Stomach (tissue), 19 donors: ENCODE measurements at places on chromosomes 1 and 21. TPM values are rescaled to one million over a fixed set of nuclear protein-coding genes. Genes with fewer than 3 reads are reported as not detected.

ACTL8 gene
- not detected for total RNA-seq

- DNase-seq: no peak
Observed at GRCh38 chr1:225660544-225660946, 7.6 kb upstream of the ENAH start.

DNA sequence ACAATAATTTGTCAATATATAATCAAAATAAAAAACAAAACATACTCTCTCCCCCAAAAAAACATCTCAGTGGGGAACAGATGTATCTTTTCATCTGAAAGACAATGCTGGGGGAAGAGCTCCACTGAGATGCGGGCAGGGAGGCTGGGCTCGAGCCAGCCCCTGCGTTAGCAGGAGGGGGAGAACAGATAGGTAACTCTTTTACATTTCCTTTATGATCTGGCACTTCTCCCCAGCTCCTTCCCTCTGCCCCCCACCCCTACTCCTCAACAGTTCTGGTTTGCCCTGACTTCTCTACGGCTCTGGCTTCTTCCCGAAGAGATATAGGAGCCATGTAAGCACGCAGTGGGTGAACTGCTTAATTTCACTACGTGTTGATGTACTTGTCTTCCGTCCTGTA lies 12.4 kb downstream of the LEPR start:
- DNase-seq: no peak

- DNase-seq: peak; percentile 84
Observed at GRCh38 chr1:150017206-150017750, 6.8 kb upstream of the OTUD7B start.

GRCh38 chr1:22925111-22925510 lies 47.6 kb downstream of the LACTBL1 start:
- no peak for DNase-seq

GRCh38 chr1:171140956-171141687 lies 44.0 kb upstream of the FMO2 start:
- DNase-seq: no peak

GRCh38 chr1:31399976-31400375 lies 13.0 kb upstream of the SERINC2 start:
- DNase-seq: no peak

DNA sequence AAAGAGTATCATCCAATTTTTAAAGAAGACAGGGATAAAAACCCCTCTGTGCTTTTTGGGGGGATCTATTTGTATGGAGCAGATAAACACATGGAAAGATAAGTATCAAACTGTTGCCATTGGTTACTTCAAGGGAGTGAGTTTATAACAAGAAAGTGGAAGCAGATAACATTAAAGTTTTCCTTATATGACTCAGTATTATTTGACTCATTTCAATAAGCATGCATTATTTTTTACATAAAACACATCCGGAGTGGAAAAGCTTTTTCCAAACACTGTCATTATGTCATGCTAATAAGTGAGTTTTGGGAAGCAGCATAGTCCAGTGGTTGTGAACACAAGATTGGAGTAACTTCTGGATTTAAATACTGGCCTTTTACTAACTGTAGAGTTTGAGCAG lies 452.2 kb downstream of the LTN1 start:
- no peak for DNase-seq

- no peak for DNase-seq
Observed at GRCh38 chr1:236161230-236161629, 18.9 kb downstream of the GPR137B start.
